ENCODE measurements at places on chromosomes 3 and 15.
A peak's percentile ranks its signal among the peaks of the same experiment; 100 is the strongest.

- peak; percentile 75 for DNase-seq
Measured at GRCh38 chr3:21435871-21436270, 315.1 kb downstream of the ZNF385D start.

DNA sequence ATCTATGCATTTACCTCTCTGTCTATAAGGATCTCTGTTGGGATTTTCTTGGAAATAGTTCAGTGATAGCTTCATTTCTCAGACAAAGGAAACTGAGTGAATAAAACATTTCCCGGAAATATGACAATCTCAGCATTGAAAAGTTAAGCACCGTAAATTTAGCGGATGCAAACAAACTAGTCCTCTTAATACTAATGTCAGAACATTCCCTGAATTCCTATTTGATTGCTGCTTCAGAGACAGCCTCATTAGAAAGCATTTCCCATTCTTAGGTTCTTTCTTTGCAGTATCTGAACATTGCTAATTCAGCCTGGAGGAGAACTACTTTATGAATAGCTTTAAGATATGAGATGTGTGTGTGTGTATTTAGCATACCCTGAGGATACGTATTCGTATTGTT is 101.3 kb downstream of the NR2F2 start:
- no peak for DNase-seq

DNA sequence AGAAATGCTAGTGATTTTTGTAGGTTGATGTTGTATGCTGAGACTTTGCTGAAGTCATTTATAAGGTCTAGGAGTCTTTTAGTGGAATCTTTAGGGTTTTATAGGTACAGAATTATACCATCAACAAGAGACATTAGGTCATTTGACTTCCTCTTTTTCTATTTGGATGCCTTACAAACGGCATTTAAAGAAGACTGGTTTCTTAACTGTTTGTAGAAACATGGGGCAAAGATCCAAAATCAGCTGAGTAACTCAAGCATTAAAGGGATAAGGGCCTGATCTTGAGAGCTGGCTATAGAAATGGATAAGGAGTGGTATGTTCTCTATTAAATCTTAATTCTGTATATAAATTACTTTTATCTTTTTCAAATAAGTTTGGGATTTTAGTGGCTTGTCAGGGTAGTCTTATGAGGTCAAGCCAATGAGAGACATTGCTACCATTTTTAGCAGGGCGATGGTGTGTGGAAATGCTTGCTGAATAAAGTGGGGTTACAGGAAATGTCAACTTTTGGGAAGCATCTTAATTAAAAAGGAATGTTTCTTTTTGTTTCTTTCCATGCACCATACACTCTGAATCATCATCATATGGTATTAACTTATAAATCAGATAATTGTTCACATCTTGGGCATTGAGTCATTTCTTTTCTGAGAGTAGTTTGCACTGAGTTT is 197.7 kb upstream of the GBE1 start:
- no peak for DNase-seq

- DNase-seq: no peak
Measured at GRCh38 chr3:869734-870133, 223.1 kb upstream of the CNTN6 start.

- no peak for DNase-seq
Measured at GRCh38 chr3:64687781-64688604, at the start of gene ADAMTS9. ADAMTS9 (minus strand) TSS chr3:64688000; CDS start chr3:64687657, 343 bp downstream.

GRCh38 chr3:171744158-171744741 is 66.0 kb downstream of the PLD1 start:
- no peak for DNase-seq

DNA sequence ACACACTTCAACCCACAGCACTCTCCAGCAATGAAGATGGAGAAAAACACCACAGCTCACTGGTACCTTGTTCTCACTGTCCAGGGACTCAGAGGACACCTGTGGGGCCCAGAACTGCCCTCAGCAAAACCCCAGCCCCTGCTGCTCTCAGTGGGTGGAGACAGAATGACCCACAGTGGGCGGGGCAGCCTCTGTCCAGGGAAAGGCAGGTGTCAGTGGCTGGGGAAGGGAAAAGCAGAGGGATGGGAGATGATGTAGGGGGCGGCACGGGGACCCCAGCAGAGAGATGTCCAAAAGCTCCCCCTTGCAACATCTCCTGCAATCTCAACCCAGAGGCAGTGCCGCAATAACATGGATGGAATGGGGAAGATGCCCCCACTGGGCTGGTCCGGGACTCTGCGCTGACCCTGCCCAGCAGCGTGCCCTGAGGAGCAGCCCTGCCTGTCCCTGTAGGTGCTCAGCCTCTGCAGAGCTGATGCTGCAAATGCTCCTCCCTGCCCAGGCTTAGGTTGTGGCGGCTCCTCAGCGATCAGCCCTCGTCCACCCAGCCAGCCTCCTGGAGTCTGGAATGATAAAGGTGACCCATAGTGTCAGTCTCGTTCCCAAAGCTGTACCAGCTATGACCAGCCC is 193.9 kb downstream of the XXYLT1 start:
- DNase-seq: no peak

DNA sequence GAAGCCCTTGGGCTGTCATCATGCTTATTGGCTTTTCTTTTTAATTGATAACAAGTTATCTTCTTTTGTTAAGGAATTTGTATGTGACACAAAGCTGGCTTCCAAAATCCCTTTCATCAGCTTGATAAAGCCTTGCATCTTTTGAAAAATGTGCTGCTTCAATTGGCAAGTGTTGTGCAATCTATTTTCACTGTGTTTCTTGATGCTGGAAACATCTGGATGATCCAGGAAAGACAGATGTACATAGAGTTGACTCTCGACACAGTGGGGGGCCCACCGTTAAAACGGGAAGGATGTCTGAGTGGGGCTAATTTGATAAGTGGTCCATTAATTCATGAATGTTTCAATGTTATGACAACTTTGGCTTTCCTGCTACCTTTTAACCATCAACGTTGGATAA is 158.3 kb upstream of the WNT5A start:
- DNase-seq: no peak

GRCh38 chr3:35832140-35832571 is 192.8 kb downstream of the ARPP21 start:
- DNase-seq: no peak

- no peak for DNase-seq
Measured at GRCh38 chr3:160587105-160587504, 21.7 kb upstream of the KPNA4 start.

GRCh38 chr3:171187706-171188290 is 161.3 kb upstream of the SLC2A2 start:
- peak; percentile 59 for DNase-seq

- no peak for DNase-seq
Measured at GRCh38 chr3:43966126-43966525, 275.4 kb downstream of the ABHD5 start.

DNA sequence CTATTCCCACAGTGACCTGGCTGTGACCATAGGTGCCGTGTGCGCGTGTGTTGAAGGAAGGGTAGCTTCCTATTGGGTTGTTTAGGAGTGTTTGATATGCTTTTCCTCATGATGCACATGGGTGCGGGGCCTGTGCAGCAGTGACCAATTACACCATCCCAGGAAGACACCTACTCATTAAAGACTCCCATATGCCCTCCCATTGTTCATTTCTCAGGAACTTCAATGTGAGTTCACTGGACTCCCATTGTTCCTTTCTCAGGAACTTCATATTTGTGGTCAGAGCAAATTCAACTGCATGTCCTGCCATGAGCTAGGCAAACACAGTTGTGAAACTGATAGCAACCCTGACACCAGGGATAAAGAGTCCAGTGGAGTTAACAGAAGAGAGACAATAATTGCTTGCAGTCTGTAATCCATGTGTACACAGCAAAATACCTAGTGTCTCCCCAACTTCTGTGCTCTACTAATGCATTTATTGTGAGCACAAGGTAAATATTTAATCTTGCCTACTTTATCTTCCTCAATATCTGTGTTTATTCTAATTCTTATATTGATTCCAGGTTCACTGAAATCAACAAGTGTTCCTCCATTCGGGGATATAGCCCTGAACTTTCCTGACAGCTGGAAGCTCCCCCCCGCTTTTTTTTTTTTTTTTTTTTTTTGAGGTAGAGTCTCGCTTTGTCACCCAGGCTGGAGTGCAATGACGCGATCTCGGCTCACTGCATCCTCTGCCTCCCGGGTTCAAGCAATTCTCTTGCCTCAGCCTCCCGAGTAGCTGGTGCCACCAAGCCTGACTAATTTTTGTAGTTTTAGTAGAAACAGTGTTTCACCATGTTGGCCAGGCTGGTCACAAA is 57.5 kb upstream of the GCNT3 start:
- no peak for DNase-seq

- no peak for DNase-seq
Measured at GRCh38 chr3:126350502-126351085, 6.6 kb downstream of the KLF15 start.

GRCh38 chr3:107524841-107525643 is 2.3 kb downstream of the BBX start:
- DNase-seq: no peak

- DNase-seq: no peak
Measured at GRCh38 chr15:99605990-99606389, 40.2 kb downstream of the MEF2A start.

DNA sequence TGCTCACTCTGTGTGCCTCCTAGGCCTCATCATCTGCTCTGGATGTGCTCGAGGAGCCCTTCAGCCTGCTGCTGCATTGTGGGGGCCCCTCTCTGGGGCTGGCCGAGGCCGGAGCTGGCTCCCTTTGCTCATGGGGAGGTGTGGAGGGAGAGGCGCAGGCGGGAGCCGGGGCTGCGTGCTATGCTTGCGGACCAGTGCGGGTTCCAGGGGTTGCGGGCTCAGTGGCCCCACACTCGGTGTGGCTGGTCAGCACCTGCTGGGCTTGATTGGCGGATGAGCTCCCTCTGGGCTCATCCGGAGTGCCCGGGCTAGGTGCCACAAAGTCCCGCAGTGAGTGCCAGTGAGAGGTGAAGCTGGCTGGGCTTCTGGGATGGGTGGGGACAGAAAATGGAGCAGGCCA is 264.2 kb downstream of the SI start:
- DNase-seq: no peak

- DNase-seq: no peak
Measured at GRCh38 chr15:55407498-55408011, 604 bp downstream of the CCPG1 start.

- no peak for DNase-seq
Measured at GRCh38 chr15:90054618-90055097, 47.6 kb downstream of the IDH2 start.

GRCh38 chr3:119700269-119700919 is 2.4 kb upstream of the CFAP91 start:
- no peak for DNase-seq

GRCh38 chr15:74226761-74227540 is 9.2 kb upstream of the CCDC33 start:
- DNase-seq: peak; percentile 77

DNA sequence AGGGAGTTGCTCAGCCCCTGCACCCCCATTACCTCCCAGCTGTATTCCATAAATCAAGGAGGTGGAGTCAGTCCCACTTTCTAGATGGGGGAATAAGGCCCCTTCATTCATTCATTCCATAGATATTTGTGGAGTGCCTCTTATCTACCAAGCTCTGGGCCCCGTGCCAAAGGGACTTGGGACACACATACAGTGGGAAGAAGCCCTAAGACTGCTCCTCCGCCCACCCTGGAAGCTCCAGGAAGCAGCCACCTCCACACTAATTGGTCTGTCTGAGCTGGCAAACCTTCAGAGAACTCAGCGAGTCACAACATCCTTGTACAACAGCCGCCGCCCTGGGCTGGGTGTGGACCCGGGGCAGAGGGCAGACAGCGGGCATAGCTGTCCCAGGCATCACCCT is 6.4 kb downstream of the STRA6 start:
- no peak for DNase-seq

GRCh38 chr3:41668379-41668778 is 293.5 kb downstream of the ULK4 start:
- DNase-seq: no peak

DNA sequence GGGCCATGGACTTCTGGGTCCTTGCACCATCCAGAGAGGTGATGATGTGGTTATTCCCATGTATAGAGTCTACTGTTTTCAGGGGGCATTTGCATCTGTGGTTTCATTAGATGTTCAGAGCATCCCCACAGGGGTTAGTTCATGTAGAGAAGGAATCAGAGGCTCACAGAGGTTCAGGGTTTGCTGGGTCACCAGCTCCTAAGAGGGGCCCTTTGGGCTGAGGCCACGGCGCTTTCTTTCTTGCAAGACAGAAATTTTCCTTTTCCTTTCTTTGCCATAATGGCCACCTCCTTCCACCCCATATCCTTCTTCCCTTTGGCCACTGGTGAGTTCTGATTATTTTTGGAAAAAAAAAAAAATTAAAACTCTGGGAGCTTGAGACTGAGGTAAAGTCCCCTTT is 62.3 kb downstream of the APBA2 start:
- no peak for DNase-seq

DNA sequence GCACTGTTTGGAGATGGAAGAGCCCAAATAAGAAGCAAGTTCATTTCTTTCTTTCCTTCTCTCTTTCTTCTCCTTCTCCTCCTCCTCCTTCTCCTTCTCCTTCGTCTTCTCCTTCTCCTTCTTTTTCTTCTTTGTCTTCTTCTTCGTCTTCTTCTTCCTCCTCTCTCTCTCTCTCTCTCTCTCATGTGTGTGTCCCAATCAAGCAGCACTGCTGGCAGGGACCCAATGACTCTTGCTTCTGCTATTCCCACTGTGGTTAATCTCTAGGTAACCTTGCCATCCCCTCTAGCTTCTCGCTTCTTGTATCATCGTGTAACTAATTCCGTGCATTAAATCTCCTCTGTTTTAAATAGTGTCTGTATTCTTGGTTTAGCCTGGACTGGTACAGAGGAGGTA is 26.1 kb upstream of the ZNF280D start:
- no peak for DNase-seq

DNA sequence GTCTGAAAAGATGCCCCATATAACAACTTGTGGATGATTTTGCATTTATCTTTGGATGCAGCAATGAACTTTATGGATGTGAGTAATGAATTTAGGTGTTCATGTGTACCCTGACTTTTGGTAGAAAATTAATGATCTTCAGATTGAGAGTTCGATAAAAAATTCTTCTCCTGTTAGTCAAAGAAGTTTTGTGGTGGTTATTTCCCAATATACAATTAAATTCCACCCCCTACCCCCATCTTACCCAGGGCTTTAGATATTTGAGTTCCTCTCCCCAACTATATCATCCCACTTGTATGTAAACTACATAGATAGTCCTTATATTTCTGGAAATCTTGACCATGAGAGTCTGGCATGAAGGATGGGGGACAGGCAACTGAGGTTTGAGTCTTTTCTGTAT is 126.1 kb upstream of the ALDH1A3 start:
- DNase-seq: no peak

GRCh38 chr3:177705976-177706823 is 508.9 kb upstream of the TBL1XR1 start:
- DNase-seq: peak; percentile 89

- DNase-seq: no peak
Measured at GRCh38 chr3:42507252-42507651, 4.8 kb downstream of the VIPR1 start.

- peak; percentile 3 for DNase-seq
Measured at GRCh38 chr3:149339931-149340309, 6.5 kb upstream of the TM4SF18 start.

All from NCI-H446 treated with DMSO at 0.1 percent for 48 hours (cell line).